ENCODE measurements at places on chromosomes 2 and 18.

GRCh38 chr2:31233231-31233630 is 721 bp upstream of the EHD3 start:
- DNase-seq: no peak

DNA sequence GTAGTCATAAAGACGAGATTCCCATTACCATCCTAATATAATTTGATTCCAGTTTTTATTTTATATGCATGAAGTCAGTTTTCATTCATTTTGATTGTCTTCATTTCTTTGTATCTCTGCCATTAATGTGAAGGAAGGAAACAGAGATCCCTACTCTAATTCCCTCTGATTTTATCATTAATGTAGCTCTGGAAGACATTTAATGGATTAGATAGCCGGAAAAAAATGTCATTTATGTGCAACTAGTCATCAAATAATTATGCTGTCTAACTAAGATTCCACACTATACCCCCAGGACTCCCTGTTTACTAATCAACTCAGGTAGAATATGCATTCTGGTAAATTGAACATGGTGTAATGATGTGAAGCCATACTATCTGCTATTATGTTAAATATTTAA is 19.9 kb downstream of the RHBDD1 start:
- DNase-seq: no peak

DNA sequence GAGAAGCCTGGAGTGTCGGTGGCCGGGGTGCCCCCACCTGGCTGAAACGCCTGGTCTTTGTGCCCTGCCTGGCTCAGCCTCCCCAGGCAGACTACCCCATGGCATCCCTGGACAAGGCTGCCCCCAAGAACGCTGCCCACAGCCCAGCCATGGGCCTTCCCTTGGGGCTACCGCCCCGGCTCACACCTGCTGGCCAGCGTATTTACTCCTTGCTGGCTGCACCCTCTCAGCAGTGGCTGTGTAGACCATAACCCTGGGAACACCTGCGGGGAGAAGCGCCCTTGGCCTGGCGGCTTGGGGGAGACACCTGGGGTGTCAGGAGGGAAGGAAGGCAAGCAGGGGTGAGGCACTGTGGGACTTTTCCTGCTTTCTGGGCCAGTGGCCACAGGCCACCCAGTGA is 17.3 kb downstream of the CAPN10 start:
- no peak for DNase-seq

- no peak for DNase-seq
Observed at GRCh38 chr2:205988274-205988673, 97.7 kb downstream of the INO80D start.

DNA sequence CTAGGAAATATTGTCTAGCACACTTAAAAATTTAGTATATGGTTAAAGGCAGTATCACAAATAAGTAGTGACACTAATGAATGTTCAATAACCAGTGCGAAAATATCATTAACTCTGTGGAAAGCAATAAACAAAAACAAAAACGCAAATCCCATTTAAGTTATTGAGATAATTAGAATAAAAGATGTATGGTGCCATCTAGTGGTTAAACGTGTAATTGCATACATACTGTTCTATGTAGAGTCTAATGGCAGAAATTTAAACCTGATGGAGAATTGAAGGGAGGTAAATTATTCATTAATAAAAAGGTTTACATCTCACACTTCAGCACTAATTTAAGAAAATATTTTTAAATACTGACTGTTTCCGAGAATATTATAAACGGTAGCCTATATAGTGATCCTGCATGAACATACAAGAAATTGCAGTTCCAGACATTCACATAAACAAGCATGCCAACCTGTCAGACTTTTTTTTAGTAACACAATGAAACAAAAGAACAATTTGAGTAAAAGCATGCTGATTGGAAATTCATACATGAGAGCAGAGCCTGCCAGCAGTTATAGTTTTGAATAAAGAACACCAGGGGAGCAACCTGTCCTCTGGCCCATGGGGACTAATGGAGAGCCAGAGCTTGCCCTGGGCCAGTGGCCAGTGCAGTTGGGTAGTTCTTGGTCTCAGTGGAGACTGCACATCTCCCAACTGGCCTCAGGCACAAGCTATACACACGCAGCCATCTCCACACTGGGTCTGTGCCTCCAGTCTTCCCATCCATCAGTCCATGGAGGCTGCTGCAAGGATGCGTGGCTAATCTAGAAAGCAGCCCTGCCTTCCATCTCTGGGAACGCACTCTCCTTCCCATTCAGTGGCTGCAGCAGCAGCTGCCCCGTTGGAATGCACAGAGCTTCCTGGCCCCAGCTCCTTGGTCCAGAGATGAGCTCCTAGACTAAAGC is 28.0 kb downstream of the GCG start:
- DNase-seq: no peak

DNA sequence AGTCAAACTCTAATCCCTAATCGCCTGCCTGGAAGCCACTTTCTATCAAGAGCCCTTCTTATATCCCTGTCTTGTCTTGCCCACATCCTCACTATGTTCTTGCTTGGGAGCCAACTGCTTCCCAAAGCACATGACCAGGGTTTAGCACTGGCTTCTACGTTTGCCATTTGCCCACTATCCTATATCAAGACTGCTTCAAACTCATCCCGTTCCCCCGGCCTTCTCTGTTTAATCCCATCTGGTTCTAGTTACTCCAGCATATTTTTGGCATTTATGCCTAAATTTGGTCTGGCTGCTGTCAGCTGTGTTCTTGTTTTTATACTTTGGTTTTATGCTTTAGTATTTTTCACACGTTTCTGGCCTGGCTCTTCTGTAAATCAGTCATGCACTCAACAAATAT is 40.2 kb downstream of the POLR1A start:
- no peak for DNase-seq

GRCh38 chr2:23524261-23524706 is 139.3 kb downstream of the KLHL29 start:
- DNase-seq: no peak

- DNase-seq: no peak
Observed at GRCh38 chr2:62305421-62306176, 109.7 kb downstream of the B3GNT2 start.

DNA sequence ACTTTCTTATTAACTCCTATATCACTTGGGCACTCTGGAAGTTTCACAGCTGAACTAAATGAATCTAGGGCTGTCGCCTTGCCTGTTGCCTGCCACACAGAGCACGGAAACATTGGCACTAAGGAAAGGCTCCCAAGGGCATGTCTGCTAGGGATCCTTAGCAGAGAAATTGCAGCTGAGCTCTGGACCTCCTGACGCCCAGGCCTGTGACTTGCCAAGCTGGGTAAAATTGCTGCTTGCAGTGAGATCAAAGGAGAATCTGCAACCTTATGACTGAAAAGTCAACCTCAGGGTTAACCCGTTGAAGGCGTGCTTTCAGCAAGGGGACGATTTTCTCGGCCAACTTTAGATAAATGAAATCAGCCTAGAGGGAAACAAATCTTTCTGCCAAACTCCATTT is 189.8 kb downstream of the NCK2 start:
- DNase-seq: no peak

- no peak for DNase-seq
Observed at GRCh38 chr18:23967321-23968089, 47.0 kb upstream of the TTC39C start.

DNA sequence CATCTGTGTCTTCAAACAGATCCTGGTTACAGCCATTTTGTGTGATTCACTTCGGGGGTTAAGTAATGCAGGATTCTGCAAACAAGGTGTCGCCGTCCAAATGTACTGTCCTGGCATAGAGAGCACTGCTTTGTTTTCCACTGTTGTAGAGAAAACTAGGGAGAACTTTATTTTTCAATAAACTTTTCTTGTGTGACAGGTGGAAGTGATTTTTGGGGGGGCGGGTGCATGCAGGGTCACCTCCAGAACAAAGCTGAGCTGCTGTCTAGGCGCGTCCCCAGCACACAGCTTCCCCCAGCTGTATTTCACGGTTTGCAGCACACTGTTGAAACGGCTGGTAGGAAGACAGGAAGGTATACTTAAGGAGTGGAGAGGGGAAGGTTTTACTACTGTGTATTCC is 200.6 kb downstream of the MGAT5 start:
- no peak for DNase-seq

DNA sequence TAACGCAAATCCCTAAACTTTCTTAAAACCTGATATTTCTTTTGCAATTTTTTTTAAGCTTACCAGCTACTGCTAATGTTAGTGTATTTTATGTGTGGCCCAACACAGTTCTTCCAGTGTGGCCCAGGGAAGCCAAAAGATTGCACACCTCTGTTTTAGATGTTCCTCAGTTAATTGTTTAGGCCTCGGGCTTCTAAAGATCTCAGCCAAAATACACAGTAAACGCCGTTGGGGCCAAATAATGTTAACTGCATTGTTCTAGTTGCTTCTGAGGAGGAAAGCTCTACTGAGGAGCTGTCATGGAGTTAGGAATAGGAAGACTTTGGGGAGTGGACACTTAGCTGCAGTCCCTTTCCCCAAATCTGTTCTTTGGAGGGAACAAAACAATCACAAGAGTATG is 2.0 kb downstream of the HSPE1 start:
- DNase-seq: no peak

DNA sequence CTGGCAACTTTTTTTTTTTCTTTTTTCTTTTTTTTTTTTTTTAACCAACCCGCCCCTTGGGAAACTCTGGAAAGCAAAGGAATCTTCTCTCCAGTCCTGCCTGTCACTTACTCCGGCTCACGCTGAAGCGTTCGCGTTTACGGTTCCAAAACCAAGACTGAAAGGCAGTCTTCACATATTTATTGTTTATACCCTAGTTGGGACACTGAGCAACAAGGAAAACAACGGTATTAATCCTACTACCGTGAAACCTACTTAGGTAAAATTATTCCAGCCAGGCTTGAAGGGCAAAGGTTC is 125.4 kb downstream of the OSBPL1A start:
- DNase-seq: no peak

- DNase-seq: no peak
Observed at GRCh38 chr2:40584432-40584831, 132.5 kb upstream of the SLC8A1 start.

- no peak for DNase-seq
Observed at GRCh38 chr2:42562474-42563144, 5.8 kb upstream of the MTA3 start.

DNA sequence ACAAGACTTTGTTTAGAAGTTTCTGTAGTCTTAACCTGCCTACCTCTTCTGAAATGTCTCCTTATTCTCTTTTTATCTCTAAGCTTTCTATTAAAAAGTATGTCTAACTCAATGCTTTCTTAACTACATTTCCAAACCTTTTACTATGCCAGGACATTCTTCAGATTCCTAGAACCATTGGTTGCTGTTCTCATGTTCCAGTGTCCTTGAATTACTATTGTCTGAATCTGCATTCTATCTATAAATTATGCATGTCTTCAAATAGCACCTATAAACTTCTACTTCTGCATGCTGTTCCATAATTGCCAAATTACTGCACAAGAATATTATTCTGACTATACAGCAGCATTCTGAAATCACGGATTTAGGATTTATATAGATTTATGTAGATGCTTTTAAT is 166.0 kb upstream of the VWC2L start:
- no peak for DNase-seq

GRCh38 chr2:220478305-220479058 is 851.1 kb downstream of the SLC4A3 start:
- DNase-seq: no peak

- no peak for DNase-seq
Observed at GRCh38 chr2:31404302-31404701, 10.2 kb downstream of the XDH start.

GRCh38 chr2:12705230-12705629 is 11.5 kb upstream of the TRIB2 start:
- DNase-seq: no peak

GRCh38 chr2:128348701-128349100 is 30.0 kb upstream of the HS6ST1 start:
- no peak for DNase-seq

DNA sequence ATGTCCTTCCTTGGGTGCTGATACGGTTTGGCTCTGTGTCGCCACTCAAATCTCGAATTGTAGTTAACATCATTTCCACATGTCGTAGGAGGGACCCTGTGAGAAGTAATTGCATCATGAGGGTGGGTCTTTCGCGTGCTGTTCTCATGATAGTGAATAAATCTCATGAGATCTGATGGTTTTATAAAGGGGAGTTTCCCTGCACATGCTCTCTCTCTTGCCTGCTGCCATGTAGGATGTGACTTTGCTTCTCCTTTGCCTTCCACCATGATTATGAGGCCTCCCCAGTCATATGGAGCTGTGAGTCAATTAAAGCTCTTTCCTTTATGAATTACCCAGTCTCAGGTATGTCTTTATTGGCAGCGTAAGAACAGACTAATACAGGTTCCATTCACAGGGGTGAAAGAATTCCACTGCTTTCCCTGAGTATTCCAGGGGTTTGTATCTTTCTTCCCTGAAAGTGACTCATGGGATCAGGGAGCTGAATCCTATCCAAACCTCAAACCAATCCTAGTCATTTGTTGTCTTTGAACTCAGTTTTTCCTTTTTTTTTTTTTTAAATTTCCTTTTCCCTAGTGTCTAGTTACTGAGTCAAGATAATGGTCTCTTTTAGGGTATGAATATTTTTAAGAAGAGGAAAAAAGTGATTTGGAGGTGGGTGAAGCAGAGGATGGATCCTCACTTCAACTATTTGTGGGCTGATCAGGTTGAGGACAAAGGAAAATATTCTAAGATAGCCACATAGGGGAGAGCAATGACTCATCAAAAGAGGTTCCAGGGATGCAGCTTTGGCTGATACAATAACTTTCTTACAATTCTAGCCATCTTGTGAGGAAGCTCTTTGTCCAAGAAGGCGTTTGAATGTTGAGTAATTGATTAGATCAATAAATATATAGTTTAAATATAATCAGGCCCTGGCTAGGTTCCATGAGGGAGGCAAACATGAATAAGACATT is 19.5 kb upstream of the KCNE4 start:
- no peak for DNase-seq

DNA sequence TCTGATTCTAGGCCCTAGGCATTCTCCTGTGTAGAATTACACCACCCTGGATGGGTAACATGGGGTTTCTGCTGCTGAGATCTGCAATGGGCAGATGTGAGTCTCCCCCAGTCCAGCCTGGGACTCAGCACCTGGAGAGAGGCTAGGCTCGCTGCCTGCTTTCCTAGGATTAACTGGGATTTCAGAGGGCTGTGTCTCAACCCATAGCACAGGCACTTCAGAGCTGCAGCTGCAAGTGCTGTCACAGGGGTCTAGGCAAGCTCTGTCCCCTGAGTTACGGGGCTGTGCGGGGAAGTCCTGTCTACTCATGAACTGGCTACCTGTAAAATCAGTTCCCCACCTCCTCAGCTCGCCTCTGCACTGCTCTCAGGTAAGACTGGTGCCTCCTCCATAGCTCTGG is 51.5 kb downstream of the CABLES1 start:
- DNase-seq: no peak

- no peak for DNase-seq
Observed at GRCh38 chr2:15043336-15044058, 411.0 kb downstream of the LRATD1 start.

GRCh38 chr2:196131384-196131937 is 39.9 kb downstream of the STK17B start:
- DNase-seq: no peak

DNA sequence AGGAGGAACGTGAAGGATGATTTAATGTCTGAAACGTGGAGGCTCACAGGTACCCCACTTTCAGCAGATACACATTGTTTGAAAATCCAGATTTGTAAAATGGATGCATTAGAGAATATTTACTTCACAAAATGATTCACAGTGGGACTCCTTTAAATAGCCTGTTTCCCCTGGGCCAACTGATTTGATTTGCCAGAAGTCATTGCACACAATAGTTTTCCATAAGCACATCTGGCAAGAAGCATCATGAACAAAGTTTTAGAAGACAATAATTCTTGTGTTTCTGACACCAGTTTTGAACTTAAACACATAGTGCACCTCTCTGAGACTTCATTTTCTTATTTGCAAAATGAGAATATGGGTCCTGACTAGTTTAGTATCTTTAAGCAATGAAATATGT is 451.4 kb upstream of the SLC14A2 start:
- no peak for DNase-seq
